Stimulated activated CD4-positive, alpha-beta T cell treated with anti-CD3 and anti-CD28 coated beads, Interleukin-12 subunit alpha, Interleukin-12 subunit beta, amount 100 ng/mL, for 4 hours (primary cell): ENCODE measurements at places on chromosomes 3 and 15.

DNA sequence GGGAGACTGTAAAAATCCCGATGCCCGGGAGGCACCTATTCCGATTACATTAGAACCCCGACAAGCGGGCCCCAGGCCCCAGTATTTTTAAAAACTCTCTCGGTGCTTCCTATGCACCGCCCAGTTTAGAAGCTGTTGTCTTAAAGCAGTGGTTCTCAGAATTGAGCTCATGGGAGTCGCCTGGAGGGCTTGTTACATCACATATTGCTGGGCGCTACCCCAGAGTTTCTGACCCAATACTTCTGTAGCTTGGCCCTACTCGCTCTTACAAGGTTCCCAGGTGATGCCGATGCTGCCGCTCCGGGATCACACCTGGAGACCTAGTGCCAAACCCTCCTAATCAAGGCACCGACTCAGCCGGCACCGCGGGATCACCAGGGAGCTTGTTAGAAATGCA lies 35.2 kb downstream of the CPN2 start:
- DNase-seq = no peak

- no peak for DNase-seq
Observed at GRCh38 chr3:42655331-42655888, 1.9 kb downstream of the ZBTB47 start.

DNA sequence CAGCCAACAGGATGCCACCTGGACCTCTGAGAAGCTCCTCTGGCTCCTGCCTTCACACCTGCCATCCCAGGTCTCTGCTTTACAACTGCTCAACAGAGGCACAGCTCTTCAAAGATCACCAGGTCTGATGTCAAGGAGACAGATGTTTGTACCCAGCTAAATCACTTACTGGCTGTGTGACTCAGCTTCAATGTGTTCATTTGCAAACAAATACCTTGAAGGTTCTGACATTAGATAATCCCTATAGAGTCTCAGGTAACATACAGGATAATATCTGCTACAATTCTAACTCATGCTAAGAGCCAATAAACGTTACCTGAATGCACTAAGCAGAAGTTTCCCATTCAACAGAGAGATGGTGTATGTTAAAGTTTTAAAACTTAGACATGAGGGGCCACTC lies 163.4 kb upstream of the IGF1R start:
- no peak for DNase-seq

GRCh38 chr3:37492977-37493471 lies 318.6 kb upstream of the LRRFIP2 start:
- no peak for DNase-seq

GRCh38 chr3:181933052-181933618 lies 221.4 kb downstream of the SOX2 start:
- no peak for DNase-seq

DNA sequence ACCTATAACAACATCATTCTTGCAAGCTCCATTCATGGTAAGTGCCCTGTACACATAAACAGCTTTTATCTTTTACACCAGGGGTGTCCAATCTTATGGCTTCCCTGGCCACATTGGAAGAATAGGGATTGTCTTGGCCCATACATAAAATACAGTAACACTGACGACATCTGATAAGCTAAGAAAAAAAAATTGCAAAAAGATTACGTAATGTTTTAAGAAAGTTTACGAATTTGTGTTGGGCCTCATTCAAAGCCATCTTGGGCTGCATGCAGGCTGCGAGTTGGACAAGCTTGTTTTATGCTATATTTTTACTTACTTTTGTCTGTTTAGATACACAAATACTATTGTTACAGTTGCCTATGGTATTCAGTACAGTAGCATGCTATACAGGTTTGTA lies 31.6 kb downstream of the ZNF654 start:
- DNase-seq = no peak

- no peak for DNase-seq
Observed at GRCh38 chr3:58613236-58614132, 36.3 kb upstream of the FAM107A start.

GRCh38 chr3:159620281-159620680 lies 368.4 kb upstream of the IL12A start:
- DNase-seq = no peak

GRCh38 chr3:38658841-38659240 lies 9.4 kb upstream of the SCN5A start:
- no peak for DNase-seq

- DNase-seq = peak; percentile 24
Observed at GRCh38 chr3:196519718-196520082, 4.6 kb upstream of the SMCO1 start.

DNA sequence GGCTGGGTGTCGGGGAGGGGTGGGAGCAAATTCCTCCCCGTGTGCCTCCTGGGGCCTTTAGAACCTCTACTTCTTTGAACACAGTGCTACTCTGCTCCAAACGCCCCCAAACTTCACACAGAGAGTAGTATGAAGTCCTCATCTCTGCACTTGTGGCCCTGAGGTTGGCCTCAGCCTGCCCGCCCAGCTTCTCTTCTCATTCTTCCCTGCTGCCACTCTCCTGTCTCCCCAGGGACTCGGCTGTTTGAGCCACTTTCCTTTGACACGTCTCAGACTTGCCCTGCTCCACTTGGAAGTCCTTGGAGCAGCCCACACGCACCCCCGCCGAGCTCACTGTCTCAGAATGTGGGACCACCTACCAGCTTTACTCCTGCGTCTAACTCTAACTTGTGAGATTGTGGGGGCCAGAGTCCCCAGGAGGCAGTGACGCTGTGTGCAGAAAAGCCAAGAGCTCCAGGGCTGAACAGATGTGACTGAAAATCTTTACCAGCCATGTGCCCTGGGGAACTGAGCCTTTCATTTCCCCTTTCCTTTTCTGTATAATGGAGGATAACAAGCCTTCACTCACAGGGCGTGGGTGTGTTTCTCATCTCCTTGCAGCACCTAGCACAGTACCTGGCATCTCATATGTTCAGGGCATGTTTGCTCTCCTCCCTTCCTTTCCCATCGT lies 233.6 kb upstream of the CTDSPL start:
- DNase-seq = no peak

- no peak for DNase-seq
Observed at GRCh38 chr3:61637088-61638051, 76.0 kb downstream of the PTPRG start.

GRCh38 chr3:66493458-66494099 lies 7.2 kb downstream of the LRIG1 start:
- no peak for DNase-seq

DNA sequence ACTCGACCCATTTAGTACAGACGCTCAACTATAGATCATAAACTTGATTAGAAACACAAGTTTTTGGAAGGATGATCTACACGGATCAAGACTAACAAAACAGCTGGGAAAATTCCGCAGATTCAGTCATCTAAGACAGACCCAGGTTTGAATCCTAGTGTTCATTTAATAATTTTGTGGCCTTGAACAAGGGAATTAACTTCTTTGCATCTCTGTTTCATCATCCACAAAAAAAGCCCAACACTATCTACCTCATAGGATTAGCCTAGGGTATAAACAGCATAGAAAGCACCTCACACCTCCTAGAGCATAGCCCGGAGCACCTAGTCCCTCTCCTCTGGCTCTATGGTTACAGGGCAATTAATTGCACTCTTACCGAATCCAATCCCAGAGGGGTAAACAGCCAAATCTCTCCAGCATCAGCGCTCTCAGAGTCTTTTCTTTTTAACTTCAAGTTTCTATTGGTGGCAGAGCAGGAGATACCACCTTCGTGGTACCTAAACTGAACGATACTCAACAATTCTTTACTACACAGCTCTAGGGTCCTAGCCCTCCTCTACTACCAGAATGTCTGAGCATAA lies 3.5 kb downstream of the TBL1XR1 start:
- no peak for DNase-seq

DNA sequence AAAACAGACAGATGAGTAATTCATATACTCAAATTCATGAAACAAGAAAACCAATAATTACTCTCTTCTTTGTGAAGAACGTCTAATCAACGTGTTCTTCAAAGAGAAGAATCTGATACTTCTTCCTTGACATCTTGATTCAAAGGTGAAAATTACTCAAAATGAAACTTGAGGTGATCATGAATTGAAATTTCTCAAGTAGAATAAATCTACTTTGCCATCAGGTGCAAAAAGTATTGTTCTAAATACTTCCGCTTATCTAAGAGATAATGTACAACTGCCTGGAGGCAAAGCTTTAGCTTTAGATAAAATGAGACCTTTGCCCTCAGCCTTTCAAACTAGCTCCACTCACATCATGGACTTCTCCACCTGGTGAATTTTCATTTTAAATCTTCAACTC lies 13.9 kb upstream of the XXYLT1 start:
- DNase-seq = no peak

GRCh38 chr15:46489276-46489675 lies 854.4 kb downstream of the SQOR start:
- DNase-seq = no peak

DNA sequence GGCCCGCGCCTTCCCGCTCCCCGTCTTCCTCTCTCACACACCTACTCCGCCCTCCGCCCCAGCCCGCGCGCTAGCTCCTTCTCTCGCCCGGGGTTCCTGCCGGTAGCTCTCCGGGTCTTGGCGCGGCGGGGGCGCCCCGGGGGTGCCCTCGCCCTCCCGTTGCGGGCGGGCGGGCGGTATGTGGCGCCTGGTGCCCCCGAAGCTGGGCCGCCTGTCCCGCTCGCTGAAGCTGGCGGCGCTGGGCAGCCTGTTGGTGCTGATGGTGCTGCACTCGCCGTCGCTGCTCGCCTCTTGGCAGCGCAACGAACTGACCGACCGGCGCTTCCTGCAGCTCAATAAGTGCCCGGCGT lies 507 bp downstream of the DIPK2A start:
- no peak for DNase-seq

DNA sequence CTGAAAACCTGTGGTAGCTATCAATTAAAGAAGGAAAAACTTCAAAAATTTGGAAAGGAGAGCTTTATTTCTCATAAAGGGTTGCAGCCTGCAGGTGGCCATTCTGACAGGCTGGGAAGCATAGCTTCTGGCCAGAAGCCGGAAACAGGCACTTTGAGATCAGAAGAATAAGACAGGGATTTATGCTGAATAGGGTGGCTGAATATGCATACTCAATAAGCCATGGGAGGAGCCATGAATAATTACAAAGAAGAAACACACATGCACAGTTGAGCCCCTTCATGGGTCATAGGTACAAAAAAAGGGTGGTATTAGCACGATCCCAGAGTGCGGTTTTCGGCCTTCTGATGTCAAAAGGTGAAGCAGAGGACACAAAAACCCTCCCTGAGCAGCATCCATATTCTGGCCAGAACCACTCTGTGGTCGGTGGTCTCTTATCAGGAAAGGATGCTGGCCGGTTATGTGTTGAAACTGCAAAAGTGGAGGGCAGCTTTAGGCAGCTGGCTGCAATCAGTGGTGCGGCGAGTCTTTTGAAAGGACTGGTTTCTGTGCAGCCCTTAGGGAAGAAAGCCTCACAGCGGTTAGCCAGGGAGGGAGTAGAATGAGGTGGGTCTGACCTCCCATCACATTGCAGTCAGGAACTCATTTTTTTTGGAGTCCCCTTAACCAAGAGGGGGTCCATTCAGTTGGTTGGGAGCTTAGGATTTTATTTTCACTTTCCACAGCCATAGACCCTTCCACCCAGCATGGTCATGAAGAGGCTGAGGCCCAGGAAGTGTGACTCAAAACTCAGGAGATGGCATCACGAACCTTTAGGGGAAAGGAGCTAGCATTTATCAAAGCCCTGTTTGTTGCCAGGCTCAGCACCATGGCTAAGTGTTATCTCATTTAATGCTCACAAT lies 34.7 kb upstream of the CCDC174 start:
- no peak for DNase-seq

DNA sequence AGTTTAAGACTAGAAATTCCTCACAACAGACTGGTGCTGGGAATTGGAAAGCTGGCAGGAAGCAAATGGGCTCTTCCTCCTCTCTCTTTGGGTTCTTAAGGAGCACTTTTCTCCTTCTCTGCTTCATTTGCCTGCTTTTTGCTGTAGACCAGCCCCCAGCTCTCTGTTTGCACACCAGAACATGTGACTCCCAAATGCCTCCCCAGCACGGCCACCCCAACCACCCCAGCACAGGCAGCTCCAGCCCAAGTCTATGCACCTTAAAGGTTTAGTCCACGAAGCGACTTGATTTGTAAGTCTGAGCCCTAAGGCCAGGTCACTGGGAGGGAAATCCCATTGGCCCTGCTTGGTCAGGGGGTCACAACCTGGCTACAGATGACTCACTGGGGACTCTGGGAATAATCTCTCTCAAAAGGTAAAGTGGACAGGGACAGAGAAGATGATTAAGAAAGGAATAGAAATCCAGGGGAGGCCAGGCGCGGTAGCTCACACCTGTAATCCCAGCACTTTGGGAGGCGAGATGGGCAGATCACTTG lies 377.8 kb upstream of the PROK2 start:
- no peak for DNase-seq

- no peak for DNase-seq
Observed at GRCh38 chr3:177606891-177607290, 409.6 kb upstream of the TBL1XR1 start.

GRCh38 chr3:58623478-58623877 lies 43.1 kb downstream of the FAM3D start:
- DNase-seq = no peak

DNA sequence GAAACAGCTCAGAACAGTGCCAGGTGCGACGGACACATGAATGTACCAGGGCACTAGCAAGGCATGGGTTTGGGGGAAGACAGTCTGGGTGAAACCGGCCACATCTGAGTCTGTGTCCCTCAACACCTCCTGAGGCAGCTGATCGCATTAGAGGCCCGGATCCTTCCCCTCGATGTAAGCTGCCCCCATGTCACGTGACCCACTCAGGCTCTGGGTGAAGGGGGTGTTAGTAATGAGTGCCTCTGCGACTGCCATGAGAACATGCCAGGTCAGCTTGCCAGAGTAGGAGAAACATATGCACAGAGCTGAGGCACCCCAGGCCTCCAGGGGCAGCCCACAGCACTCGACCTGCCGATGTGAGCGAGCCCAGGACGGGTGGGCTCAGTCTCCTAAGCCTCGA lies 29.7 kb downstream of the PRR23E start:
- no peak for DNase-seq

DNA sequence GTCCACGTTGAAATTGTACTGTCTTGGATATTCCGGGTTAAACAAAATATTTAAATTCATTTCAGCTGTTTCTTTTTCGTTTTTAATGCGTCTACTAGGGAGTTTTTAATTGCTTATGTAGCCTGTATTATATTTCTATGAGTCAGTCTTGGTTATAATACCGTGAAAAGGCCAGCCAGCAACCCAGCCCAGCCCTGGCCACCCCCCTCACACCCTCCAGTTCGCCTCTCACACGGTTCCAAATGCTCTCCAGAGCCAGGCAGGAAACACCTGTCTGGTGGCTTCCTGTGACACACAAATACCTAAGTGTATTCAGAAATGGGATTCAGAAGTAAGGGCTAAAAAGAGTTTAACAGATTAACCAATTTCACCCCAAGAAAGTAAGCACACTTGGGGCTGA lies 4.4 kb downstream of the SH3BP5 start:
- no peak for DNase-seq

DNA sequence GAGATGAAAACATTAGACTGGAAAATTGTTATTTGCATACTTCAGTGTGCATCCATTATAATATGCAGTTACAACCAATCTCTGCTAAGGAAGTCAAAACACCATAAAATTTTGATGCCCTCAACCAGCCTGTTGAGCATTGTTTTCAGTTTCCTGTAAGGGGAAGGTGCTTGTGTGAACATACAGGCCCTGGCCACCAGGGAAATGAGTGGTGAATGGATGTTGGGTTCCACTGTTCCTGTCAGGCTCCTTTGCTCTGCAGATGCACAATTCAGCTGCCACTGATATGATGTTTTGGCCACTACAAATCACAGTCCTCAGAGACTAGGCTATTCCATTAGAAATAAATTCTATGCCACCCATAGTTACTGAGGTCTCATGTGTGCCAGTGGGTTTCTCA lies 184.6 kb downstream of the SYNPR start:
- no peak for DNase-seq

- DNase-seq = no peak
Observed at GRCh38 chr15:70202756-70203155, 105.0 kb upstream of the TLE3 start.

GRCh38 chr3:56059731-56060130 lies 408.5 kb downstream of the ERC2 start:
- no peak for DNase-seq
